Peyer's patch (tissue), 4 donors: ENCODE measurements at places on chromosomes 7 and 10.

DNA sequence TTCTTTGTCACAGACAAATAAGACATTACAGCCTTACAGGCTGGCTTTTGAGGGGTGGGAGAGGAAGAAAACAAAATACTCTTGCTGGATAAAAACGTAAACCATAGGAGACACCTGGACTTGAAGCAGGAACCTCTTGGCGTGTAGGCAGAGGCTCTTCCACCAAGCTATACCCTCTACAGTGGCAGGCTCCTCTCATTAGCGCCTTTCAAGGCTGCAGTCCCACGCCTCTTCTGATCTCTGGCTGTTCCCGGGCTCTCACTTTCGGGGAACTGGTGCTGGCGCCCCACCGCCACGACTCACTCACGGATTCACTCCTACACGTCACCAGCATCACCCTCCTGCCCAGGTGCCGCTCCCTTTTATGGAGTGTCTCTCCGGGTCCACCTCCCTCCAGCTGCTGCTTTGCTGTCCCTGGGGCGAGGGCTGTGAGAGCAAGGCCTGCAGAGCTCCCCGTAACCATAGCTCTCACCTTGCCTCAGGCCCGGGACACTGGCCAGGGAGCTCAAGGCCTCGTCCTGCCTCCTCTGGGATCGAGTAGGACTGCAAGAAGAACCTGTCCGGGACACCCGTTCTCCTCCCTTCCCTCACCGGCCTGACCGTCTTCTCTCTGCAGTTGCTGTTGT, 62.6 kb downstream of the ZNF777 start:
- H3K36me3 ChIP-seq, result no peaks in the 10 kb centered on the region
- H3K27ac ChIP-seq, result no peak overlapping the region
- no peaks in the 10 kb centered on the region for H3K4me1 ChIP-seq
- H3K4me3 ChIP-seq, result no peak overlapping the region
- H3K27me3 ChIP-seq, result no peaks in the 10 kb centered on the region

- H3K27me3 ChIP-seq, result no peaks in the 10 kb centered on the region
- no peak overlapping the region for H3K4me3 ChIP-seq
- no peaks in the 10 kb centered on the region for H3K4me1 ChIP-seq
- H3K36me3 ChIP-seq, result no peaks in the 10 kb centered on the region
Measured at GRCh38 chr10:19993714-19994315, 177.6 kb downstream of the PLXDC2 start.

GRCh38 chr10:93481637-93482144, 443 bp downstream of the MYOF start:
- H3K36me3 ChIP-seq, result no peaks in the 10 kb centered on the region
- H3K27me3 ChIP-seq, result no peaks in the 10 kb centered on the region
- H3K27ac ChIP-seq, result peak overlapping the region; percentile 72
- H3K4me1 ChIP-seq, result no peaks in the 10 kb centered on the region
- H3K4me3 ChIP-seq, result peak overlapping the region; percentile 56

- no peaks in the 10 kb centered on the region for H3K36me3 ChIP-seq
- H3K27me3 ChIP-seq, result no peaks in the 10 kb centered on the region
- no peak overlapping the region for H3K4me3 ChIP-seq
- DNase-seq, result no peak
- H3K4me1 ChIP-seq, result no peaks in the 10 kb centered on the region
- H3K27ac ChIP-seq, result no peak overlapping the region
Measured at GRCh38 chr10:80642661-80643060, 105.0 kb downstream of the SH2D4B start.

DNA sequence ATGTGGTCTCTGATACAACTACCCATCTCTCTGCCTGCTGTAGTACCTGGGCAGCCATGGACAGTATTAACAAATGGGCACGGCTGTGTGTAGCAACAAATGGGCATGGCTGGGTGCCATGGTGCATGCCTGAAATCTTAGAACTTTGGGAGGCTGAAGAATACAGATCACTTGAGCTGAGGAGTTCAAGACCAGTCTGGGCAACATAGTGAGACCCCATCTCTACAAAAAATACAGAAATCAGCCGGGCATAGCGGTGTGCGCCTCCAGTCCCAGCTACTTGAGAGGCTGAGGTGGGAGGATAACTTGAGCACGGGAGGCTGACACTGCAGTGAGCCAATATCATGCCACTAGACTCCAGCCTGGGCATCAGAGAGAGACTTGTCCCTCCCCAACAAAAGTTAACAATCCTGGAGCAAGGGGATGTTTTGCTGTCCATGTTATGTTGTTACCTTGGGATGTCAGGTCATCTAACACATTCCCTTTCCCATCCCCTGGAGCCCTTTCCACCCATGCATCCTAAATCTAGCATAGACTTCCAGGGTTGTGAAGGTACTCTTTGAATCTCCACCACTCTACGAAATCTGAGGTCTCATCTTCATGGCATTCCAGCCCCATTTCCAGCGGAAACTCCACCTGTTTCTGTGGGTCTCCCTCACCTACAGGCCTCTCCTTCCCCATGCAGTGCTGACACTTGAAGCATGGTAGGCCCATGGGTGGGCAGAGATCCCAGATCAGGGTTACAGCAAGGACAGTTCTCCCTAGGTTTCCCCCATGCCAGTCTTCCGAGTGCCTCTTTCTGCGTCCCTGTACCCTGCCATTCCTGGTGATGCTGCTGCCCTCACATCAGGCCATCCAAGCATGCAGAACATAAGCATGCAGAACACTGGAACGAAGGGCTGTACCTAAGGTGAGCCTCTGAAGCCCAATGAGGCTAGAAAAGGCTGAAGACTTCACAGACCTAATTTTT, 13.1 kb downstream of the FXYD4 start:
- H3K36me3 ChIP-seq, result no peaks in the 10 kb centered on the region
- DNase-seq, result peak; percentile 41
- no peaks in the 10 kb centered on the region for H3K4me1 ChIP-seq
- H3K27me3 ChIP-seq, result no peaks in the 10 kb centered on the region
- H3K27ac ChIP-seq, result no peak overlapping the region
- no peak overlapping the region for H3K4me3 ChIP-seq

DNA sequence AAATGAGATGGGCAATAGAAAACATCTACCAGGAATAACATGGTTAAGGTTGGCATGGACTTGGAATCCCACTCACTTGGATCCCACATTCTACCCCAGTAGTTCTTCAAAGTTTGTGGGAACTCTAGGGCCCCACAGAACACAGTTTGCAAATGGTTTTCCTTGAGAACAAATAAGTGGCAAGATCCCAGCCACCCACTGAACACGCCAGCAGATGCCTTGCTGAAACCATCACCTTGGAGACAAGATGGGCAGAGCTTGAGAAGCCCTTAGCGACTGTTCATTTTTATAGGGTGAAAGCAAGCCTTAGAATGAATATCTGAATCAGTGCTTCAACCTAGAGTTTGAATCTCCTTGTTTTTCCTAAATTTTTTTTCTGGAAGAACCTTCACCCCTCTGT, 349.1 kb downstream of the RPS24 start:
- H3K4me1 ChIP-seq, result no peaks in the 10 kb centered on the region
- H3K27me3 ChIP-seq, result no peaks in the 10 kb centered on the region
- no peak overlapping the region for H3K4me3 ChIP-seq

DNA sequence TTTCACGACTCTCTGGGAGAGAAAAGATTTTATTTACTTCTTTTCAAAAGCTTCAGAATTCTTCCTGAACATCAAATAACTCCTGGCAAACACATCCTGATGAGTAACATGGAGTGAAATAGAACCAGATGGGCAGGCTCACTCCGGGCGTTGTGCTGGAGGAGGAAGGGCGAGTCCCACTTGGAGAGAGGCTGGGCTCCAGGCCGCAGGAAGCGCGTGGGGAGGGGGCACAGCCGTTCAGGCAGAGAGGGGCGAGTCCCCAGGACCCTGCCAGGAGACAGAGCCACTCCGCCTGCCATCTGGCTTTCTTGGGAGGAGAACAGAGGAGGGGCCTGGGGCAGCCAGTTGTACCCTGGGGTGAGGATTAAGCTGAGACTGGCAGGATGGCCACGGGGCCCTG, 265.9 kb upstream of the ZMIZ1 start:
- no peaks in the 10 kb centered on the region for H3K36me3 ChIP-seq
- H3K27ac ChIP-seq, result peak overlapping the region; percentile 36
- H3K4me3 ChIP-seq, result no peak overlapping the region
- H3K4me1 ChIP-seq, result peaks cover 4% of the 10 kb centered on the region
- H3K27me3 ChIP-seq, result no peaks in the 10 kb centered on the region

GRCh38 chr7:141045842-141046620, 27.8 kb upstream of the TMEM178B start:
- no peaks in the 10 kb centered on the region for H3K36me3 ChIP-seq
- no peaks in the 10 kb centered on the region for H3K27me3 ChIP-seq
- no peak overlapping the region for H3K4me3 ChIP-seq
- H3K27ac ChIP-seq, result no peak overlapping the region

DNA sequence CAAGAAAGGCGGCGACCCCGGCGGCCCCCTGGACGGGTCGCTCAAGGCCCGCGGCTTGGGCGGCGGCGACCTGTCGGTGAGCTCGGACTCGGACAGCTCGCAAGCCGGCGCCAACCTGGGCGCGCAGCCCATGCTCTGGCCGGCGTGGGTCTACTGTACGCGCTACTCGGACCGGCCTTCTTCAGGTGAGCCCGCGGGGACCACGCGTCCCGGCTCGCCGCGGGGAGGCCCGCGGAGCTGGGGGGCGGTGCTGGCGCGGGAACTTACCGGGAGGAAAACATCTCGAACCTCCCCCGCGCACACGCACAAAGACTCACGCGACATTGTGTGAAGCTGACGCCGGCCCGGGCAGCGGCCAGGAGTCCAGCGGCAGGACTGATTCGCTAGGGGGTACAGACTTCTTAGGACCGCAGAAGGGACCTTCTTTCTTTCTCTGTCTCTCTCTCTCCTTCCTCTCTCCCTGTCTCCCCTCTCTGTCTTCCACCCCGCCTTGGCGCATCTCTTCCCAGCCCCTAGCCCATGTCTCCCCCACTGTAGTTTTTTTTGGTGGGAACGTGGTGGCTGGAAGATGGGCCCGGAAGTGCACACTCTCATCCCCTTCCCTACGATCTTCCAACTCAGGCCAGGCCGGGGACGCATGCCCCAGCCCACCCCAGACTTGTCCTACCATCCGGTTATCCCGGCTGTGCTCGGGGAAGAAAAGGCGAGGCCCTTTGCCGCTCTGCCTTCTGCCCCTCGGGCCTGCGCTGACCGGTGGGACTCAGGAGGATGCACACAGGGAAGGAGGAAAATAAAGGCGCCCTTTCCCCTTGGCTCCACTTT, 1.2 kb downstream of the EN2 start:
- H3K36me3 ChIP-seq, result no peaks in the 10 kb centered on the region
- no peak for DNase-seq
- H3K4me3 ChIP-seq, result peak overlapping the region; percentile 43
- H3K27ac ChIP-seq, result no peak overlapping the region
- no peaks in the 10 kb centered on the region for H3K27me3 ChIP-seq
- H3K4me1 ChIP-seq, result peaks cover 13% of the 10 kb centered on the region

DNA sequence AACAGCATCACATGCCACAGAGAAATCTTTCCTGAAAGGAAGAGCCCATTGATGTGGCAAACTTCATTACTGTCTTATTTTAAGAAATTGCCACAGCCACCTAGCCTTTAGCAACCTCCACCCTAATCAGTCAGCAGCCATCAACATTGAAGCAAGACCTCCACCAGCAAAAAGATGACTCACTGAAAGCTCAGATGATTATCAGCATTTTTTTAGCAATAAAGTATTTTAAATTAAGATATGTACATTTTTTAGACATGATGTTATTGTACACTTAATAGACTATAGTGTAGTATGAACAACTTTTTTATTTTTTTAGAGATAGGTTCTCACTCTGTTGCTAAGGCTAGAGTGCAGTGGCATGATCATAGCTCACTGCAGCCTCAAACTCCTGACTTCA, 14.8 kb downstream of the STEAP1B start:
- no peak overlapping the region for H3K4me3 ChIP-seq
- H3K36me3 ChIP-seq, result no peaks in the 10 kb centered on the region
- H3K27ac ChIP-seq, result no peak overlapping the region
- DNase-seq, result no peak
- H3K27me3 ChIP-seq, result no peaks in the 10 kb centered on the region

- H3K27ac ChIP-seq, result peak within 1 kb of the TSS; percentile 95
- peak within 1 kb of the TSS; percentile 64 for H3K4me3 ChIP-seq
- H3K27me3 ChIP-seq, result no peaks in the 10 kb centered on the region
- no peaks in the 10 kb centered on the region for H3K4me1 ChIP-seq
- H3K36me3 ChIP-seq, result no peaks in the 10 kb centered on the region
Measured at GRCh38 chr7:50304129-50304910, at the start of gene IKZF1. Gene IKZF1 (plus strand): TSS chr7:50304716. CDS start chr7:50319062, 14,346 bp downstream.

GRCh38 chr10:2881720-2882620, 185.4 kb upstream of the PFKP start:
- no peaks in the 10 kb centered on the region for H3K36me3 ChIP-seq
- H3K4me3 ChIP-seq, result no peak overlapping the region

DNA sequence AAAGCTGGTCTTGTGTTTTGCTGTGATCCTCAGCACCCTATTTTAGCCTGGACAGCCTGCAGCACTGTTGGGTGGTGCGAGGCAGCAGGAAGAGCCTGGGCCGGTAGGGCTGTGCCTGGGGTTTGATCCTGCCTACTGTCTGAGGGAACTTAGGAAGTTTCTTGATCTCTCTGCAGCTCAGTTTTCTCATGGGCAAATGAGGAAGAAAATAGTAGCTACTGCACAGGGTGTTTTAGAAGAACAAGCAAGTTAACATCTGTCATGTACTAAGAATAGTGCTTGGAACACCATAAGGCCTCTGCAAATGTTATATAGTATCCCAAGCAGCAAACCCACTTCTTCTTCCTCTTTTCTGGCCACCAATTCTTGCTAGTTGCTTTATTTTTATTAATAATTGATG, 12.0 kb upstream of the AGR2 start:
- H3K4me1 ChIP-seq, result no peaks in the 10 kb centered on the region
- DNase-seq, result no peak
- H3K4me3 ChIP-seq, result no peak overlapping the region
- H3K27ac ChIP-seq, result no peak overlapping the region
